ENCODE measurements at places on chromosomes 5 and 9. TPM values are rescaled to one million over a fixed set of nuclear protein-coding genes. Genes with fewer than 3 reads are reported as not detected.

SH3TC2 gene
- total RNA-seq: 2.4 TPM

PCDHA9 gene
- total RNA-seq: 0.07 TPM

SLC6A19 gene
- total RNA-seq: not detected

MAMDC2 gene
- total RNA-seq: 4.7 TPM

DMRT3 gene
- total RNA-seq: not detected

PCDHB10 gene
- 0.79 TPM for total RNA-seq

AFAP1L1 gene
- total RNA-seq: 14.9 TPM

PLEKHG4B gene
- total RNA-seq: not detected

IL5 gene
- total RNA-seq: not detected

NPR3 gene
- 43.4 TPM for total RNA-seq

PCDHGA7 gene
- 10.3 TPM for total RNA-seq

All from smooth muscle cell of the pulmonary artery (primary cell).